HepG2 (cell line): ENCODE measurements at places on chromosomes 7 and 10.

GRCh38 chr10:34698979-34699378 is 116.1 kb downstream of the PARD3 start:
- H3K27me3 ChIP-seq = no peaks in the 10 kb centered on the region
- no peak overlapping the region for H3K27ac ChIP-seq
- H3K36me3 ChIP-seq = peaks cover 7% of the 10 kb centered on the region

DNA sequence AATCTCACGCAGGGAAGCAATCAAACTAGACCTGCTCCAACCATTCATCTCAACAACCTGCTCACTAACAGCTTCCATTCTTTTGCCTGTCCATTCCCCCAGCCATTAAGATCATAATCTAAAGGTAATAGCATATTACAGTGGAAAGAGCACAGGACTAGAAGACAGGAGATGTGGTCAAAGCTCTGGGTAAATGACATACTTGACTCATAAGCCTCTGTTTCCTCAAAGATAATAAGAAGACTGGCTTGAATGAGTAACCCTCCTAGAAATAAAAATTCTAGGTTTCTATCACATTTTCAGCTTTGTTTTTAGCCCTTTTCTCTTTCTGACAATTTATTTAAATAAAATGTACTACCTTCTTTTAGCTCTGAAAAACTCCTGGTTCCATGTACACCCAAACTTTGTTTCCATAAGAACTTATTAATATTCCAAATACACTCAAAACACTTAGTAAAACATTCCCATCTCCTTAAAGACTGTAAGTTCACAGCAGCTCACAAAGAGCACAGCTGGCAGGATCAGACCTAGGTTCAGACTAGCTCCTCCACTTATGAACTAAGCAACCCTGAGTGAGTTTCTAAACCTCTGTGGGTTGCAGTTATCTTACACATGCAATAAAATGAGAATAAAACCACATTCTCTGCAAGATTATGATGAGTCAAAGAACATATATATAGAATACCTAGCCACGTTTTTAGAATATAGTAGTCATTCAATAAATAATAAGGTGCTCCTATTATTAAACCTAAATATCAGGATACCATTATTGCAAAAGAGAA is 11.6 kb downstream of the FAM204A start:
- H3K27ac ChIP-seq = no peak overlapping the region
- no peaks in the 10 kb centered on the region for H3K4me1 ChIP-seq
- H3K4me3 ChIP-seq = no peak overlapping the region
- no peak for DNase-seq
- no peaks in the 10 kb centered on the region for H3K27me3 ChIP-seq

DNA sequence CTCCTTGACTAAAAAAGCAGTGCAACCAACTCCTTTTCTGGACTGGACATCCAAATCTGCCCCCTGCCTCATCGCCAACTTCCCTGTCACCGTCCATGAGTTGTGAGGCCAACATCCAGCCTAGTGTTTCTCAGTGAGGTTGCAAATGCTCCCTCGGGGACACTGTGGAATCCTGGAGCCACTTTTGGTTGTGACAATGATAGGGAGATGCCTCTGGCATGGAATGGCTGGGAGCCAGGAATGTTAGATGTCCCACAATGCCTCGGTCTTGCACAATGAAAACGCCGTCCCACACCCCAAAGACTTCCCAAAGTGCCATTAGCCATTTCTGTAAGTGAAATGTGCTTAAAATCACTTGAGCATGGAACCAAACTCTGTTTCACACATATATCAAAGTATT is 105.2 kb downstream of the OSBPL3 start:
- peaks cover 7% of the 10 kb centered on the region for H3K36me3 ChIP-seq
- no peaks in the 10 kb centered on the region for H3K4me1 ChIP-seq
- no peak overlapping the region for H3K4me3 ChIP-seq
- no peak overlapping the region for H3K27ac ChIP-seq

- H3K4me3 ChIP-seq = no peak overlapping the region
- no peaks in the 10 kb centered on the region for H3K36me3 ChIP-seq
- DNase-seq = no peak
- peaks cover 9% of the 10 kb centered on the region for H3K4me1 ChIP-seq
- no peaks in the 10 kb centered on the region for H3K27me3 ChIP-seq
These were observed 33.8 kb downstream of the GALNT11 start for GRCh38 chr7:152059311-152059710.

- no peaks in the 10 kb centered on the region for H3K4me1 ChIP-seq
- no peak for DNase-seq
- H3K27ac ChIP-seq = no peak overlapping the region
- H3K27me3 ChIP-seq = no peaks in the 10 kb centered on the region
These were observed 19.3 kb upstream of the SLC35G1 start for GRCh38 chr10:93874309-93875031.

GRCh38 chr7:31564661-31565060 is 50.8 kb downstream of the ITPRID1 start:
- H3K4me1 ChIP-seq = no peaks in the 10 kb centered on the region
- H3K27me3 ChIP-seq = no peaks in the 10 kb centered on the region
- H3K4me3 ChIP-seq = no peak overlapping the region
- no peaks in the 10 kb centered on the region for H3K36me3 ChIP-seq

- no peak overlapping the region for H3K4me3 ChIP-seq
- peak; percentile 18 for DNase-seq
These were observed 72.7 kb downstream of the PLCE1 start for GRCh38 chr10:94066411-94066810.
